ENCODE measurements at places on chromosomes 16 and 17.
A peak's percentile ranks its signal among the peaks of the same experiment; 100 is the strongest.

GRCh38 chr17:57708410-57708809 is 36.7 kb downstream of the CCDC182 start:
- no peak for DNase-seq

GRCh38 chr17:48528936-48529682 is 1.7 kb downstream of the HOXB1 start:
- DNase-seq = no peak

- no peak for DNase-seq
These were observed 23.0 kb downstream of the CDH13 start for GRCh38 chr16:82649766-82650165.

DNA sequence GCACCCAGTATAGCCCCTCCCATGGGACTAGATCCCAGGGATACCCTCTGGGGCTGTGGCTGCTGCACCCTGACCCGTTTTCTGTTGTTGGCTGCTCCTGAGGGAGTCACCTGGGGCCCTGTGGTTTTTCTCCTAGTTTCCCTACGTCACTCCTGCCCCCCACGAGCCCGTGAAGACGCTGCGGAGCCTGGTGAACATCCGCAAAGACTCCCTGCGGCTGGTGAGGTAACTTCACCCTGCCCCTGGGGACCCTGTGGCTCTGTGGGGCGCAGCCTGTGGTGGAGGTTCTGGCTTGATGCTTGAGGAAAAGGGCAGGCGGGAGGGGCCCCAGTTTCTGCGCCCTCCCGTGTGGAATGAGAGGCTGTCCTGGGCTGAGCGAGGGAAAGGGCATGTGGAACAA is 27.2 kb downstream of the MGRN1 start:
- DNase-seq = no peak

DNA sequence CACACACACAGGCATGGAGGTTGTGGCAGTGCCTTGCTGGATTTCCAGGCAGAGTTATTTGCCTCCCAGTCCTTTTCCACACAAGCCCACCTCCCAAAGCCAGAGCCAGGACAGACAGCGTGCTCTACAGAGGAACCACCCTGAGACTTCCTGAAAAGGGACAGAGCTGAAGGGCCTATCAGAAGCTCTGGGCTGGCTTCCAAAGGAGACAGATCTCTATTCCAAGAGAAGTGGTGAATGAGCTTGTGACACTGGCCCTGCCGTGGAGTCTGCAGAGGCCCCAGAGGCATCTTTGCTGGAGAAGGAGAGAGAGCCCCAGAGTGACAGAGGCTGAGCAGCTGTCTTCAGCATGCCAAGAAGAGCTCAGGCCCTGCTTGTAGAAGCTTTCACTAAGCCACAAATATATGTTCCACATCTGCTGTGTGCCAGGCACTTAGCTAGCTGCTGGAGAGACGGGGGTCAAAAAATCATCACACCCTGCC is 8.3 kb upstream of the LPCAT2 start:
- DNase-seq = no peak

DNA sequence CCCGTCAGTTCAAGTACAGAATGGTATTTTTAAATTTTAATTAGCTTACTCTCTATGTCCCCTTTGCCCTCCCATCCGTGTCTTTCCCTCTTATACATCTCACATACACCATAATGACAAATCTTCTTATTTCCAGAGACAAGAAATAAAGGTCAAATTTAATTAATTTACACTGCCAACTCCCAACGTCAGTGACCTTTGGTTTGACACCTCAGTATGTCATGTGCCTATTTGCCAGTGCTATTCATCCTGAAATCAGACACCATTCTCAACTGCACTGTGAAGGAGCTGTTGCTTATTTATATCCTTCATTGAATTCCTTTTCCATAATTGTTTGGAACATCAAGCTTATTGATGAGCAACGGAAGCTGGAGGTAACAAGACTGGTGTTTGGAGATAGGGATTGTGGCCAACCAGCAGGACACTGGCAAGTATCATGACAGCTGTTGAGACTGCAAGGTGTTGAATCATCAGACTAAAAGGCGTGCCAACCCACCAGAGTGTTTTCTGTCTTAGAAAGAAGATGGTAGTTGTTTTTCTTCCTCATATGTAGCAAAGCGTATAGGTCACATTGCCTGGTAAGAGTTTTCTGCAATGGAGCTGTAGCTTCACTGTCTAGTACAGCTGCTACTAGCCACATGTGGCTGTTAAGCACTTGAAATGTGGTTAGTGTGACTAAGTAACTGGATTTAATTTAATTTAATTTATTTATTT is 12.5 kb downstream of the CALCOCO2 start:
- no peak for DNase-seq

DNA sequence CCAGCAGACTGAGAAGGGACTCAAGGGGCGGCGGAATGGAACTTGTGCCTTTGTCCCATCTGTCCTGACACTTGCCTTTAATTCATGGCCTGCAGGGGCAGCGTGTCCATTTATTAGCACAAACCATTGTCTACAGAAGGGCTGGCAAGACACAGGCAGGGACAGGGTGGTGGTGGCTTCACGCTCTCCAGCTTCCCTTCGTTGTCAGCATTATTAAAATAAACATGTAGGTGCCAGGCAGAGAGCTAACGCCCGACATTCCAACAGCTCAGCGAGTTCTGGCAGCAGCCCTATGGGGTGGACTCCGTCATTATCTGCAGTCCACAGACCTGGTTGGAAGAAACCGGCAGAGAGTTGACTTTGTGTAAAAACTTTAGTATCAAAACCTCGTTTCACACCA is 16.3 kb downstream of the DNAI2 start:
- DNase-seq = no peak

GRCh38 chr17:36017799-36018198 is at the start of gene CCL23:
Gene CCL23 (minus strand): TSS chr17:36017972. CDS start chr17:36017897, 75 bp downstream.
- DNase-seq = no peak

- no peak for DNase-seq
These were observed 1.5 kb downstream of the SLFN11 start for GRCh38 chr17:35371934-35372333.

GRCh38 chr17:5200360-5200759 is 8.7 kb upstream of the ZNF594 start:
- DNase-seq = no peak

GRCh38 chr16:4309833-4310266 is 6.0 kb upstream of the GLIS2 start:
- no peak for DNase-seq

GRCh38 chr16:71969353-71969752 is 30.8 kb downstream of the PKD1L3 start:
- DNase-seq = no peak

- peak; percentile 58 for DNase-seq
These were observed 681 bp downstream of the USP43 start for GRCh38 chr17:9645851-9646545.

DNA sequence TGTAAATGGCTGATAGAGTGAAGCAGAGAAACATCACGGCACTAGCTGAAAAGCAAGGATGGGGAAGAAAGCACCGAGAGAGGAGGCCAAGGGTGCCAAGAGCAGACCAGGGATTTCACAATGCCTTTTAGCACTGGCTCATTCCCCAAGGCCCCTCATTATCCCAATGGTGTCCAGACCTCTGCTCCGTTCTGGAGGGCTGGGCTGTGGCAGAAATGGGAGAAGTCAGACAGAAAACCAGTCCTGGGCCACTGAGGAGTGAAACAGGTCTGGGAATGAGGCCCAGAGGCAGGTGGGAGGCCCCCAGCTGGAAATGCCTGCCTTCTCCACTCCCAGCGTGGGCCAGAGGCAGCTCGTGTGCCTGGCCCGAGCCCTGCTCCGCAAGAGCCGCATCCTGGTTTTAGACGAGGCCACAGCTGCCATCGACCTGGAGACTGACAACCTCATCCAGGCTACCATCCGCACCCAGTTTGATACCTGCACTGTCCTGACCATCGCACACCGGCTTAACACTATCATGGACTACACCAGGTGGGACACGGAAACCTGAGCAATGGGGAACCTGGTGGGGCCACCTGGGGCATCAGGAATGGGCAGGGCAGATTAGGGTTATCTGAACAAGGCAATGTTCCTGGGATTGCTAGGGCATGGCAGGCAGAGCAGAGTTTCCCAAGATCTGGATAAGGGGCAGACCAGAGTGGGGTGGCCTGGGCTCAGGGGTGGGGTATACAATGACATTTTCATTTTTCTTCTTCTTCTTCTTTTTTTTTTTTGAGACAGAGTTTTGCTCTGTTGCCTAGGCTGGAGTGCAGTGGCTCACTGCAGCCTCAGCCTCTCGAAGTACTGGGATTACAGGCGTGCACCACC is 20.3 kb downstream of the ANKRD40 start:
- DNase-seq = no peak

DNA sequence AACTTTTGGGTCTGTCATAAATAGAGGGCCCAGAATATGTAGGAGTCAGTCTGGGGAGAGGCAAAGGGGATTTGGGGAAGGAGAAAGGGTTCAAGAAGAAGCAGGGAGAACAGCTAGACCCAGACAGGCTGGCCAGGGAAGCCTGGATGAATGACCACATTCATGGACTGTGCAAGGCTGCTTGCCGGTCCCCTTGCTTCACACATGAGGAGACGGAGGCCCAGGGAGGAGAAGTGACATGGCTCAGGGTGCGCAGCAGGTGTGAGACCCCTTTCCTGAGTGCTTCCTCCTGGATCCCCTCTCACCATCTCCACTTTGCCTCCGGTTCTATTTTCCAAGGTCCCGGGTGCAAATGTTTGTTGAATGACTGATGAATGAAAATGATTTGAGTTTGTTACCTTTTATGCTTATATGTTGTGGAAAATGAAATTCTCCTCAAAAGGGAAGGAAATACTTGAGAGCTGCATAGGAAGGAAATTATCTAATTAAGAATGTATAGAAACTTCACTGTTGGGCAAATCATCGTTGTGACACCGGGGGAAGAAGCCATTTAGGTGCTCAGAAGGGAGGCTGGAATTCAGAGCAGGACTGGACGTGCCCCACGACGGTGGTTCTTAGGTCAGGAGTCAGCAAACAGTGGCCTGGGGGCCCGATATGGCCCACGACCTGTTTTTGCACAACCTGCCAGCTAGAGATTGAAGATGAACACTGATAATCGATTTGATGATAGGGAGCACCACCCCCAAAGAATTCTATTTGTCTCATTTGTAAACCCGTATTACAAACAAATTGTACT is 559 bp downstream of the ITGAM start:
- no peak for DNase-seq

- DNase-seq = no peak
These were observed 2.4 kb downstream of the ALKBH5 start for GRCh38 chr17:18185832-18186626.

GRCh38 chr17:7084088-7084487 is 4.0 kb upstream of the CLEC10A start:
- DNase-seq = no peak

GRCh38 chr17:57135789-57136291 is 50.8 kb downstream of the AKAP1 start:
- DNase-seq = no peak

- DNase-seq = no peak
These were observed 122.9 kb downstream of the SDK2 start for GRCh38 chr17:73521376-73521775.

- DNase-seq = no peak
These were observed 9.8 kb upstream of the TNFSF12 start for GRCh38 chr17:7538891-7539545.

DNA sequence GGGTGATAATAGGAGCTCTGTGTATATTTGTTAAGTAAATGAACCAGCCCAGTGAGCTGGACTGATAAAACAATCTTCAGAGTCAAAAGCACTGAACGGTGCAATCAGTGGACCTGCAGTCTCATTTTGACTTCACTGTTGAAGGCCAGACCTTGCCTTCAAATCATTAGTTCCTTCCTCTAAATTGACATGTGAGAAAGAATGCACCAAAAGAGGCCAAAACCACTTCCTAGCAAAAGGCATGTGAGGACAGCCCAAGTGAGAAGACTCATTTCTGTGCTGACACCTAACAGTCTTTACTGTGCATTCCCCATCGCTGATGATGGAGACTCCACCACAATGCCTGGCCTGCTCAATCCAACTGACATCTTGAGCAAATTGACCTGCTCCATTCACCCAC is 10.6 kb downstream of the GTF3C1 start:
- DNase-seq = no peak

GRCh38 chr16:73601911-73602310 is 554.0 kb upstream of the ZFHX3 start:
- DNase-seq = no peak

DNA sequence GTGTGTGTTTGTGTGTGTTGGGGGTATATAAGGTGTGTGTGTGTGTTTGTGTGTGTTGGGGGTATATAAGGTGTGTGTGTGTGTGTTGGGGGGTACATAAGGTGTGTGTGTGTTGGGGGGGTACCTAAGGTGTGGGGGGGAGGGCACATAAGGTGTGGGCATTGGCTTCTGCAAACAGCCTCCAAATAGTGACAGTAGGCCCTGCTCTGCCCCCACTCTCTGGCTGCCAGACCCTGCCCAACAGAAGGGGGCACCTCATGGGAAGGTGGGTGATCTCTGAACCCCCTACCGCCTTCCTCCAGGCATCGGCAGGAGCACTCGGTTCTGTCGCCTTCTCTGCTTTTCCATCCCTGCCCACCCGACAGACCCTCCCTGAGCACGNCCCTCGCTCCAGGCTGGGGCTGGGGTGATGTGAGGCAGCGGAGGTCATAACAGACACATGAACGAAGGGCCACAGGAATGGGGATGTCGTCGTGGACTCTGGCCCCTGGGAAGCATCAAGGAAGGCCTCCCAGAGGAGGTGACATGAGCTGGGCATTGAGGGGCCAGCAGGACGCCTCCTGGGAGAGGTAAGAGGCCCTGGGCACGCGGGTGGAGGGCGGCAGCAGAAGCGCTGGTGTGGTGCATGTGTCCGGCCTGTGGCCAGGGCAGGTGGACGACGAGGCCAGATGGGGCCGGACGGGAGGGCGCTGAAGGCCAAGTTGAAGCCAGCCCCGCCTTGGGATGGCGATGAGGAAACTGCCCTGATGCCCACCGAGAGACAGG is 136.6 kb upstream of the RPH3AL start:
- DNase-seq = no peak

- DNase-seq = no peak
These were observed 296.7 kb upstream of the IRX5 start for GRCh38 chr16:54633943-54634362.

GRCh38 chr16:66378741-66379570 is 12.5 kb downstream of the CDH5 start:
- DNase-seq = no peak

- peak; percentile 40 for DNase-seq
These were observed 21.2 kb upstream of the ITGA3 start for GRCh38 chr17:50034498-50035364.

GRCh38 chr16:46900455-46901235 is 16.5 kb downstream of the GPT2 start:
- no peak for DNase-seq

- no peak for DNase-seq
These were observed 114.6 kb upstream of the TNRC6C start for GRCh38 chr17:77843896-77844295.

DNA sequence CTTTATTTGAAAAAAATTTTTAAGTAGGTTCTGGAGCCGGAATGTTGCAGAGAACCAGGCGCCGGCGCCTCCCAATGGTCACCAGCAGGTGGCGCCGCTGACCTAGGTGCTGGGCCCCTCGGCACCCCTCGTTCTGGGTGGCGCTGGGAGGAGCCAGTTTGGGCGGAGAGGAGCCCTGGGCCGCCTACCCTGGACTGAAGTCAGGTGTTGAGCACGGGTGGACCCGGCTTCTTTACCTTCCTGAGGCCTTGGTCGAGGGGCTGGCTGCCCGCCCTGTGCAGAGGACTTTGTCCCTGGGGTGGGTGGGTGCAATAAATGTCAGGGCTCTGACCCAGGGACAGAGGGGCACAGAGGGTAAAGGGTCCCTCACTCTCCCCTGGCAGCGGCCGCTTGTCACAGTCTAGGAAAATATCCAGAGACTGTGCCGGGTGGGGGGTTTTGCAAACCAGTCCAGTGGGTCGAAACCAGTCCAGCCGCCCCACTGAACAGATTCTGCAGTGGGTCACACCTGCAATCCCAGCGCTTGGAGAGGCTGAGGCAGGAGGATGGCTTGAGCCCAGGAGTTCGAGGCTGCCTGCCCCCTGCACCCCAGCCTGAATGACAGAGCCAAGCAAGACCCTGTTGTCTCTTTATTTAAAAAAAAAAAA is 30.1 kb upstream of the TNFRSF13B start:
- peak; percentile 80 for DNase-seq
